ENCODE measurements at places on chromosomes 6 and 20.

DNA sequence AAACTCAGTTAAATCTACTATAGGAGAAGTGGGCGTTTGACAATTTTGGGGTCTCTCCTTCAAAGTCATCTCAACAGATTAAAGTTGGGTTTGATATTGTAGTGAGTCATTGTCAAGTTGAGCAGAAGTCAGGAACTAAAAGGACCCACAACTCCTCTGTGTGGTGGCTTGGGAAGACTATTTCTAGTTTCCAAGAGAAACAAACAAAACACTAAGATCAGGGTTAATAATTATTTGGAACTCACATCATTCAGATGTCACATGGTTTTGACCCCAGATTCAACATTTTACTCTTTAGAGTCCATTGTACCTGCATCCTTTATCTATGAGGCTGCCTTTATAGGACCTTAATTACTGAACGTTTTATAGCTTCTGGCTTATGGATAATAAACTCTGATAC is 45.3 kb upstream of the TINAG start:
- no peak for DNase-seq

DNA sequence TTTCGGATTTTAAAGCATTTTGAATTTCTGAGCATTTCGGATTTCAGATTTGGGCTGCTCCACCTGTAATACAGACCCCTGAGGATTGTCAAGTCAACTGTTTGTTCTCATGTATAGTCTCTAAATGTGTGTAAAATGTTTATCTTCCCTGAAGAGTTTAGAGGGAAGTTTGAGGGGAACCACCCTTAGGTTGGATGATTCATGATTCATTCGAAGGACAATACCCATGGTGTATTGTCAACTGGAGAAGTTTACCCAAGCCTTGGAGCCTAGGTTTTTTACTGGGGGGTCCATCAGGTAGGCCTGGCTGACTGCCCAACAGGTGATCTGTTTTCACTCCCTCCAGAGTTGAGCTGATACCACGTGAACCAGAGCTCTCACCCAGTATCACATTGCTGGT is 18.9 kb downstream of the GSTA4 start:
- no peak for DNase-seq

- DNase-seq = no peak
These were observed 213.5 kb downstream of the MANEA start for GRCh38 chr6:95790787-95791186.

- no peak for DNase-seq
These were observed 50.2 kb downstream of the ARID1B start for GRCh38 chr6:156827382-156827781.

GRCh38 chr6:145003145-145003544 is 718.0 kb downstream of the UTRN start:
- no peak for DNase-seq

DNA sequence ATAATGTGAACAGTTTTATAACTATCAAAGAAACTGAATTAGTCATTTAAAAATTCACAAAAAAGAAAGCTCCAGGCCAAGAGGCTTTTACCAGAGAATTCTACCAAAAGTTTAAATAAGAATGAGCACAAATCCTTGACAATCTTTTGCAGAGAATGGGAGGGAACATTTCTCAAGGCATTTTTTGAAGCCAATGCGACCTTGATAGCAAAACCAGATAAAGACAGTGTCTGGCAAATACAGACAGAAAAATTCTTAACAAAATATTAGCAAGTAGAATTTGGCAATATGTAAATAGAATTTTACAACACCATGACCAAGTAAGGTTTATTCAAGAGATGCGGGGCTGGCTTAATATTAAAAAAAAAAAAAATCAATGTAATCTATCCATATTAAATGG is 41.7 kb downstream of the RNF24 start:
- no peak for DNase-seq

DNA sequence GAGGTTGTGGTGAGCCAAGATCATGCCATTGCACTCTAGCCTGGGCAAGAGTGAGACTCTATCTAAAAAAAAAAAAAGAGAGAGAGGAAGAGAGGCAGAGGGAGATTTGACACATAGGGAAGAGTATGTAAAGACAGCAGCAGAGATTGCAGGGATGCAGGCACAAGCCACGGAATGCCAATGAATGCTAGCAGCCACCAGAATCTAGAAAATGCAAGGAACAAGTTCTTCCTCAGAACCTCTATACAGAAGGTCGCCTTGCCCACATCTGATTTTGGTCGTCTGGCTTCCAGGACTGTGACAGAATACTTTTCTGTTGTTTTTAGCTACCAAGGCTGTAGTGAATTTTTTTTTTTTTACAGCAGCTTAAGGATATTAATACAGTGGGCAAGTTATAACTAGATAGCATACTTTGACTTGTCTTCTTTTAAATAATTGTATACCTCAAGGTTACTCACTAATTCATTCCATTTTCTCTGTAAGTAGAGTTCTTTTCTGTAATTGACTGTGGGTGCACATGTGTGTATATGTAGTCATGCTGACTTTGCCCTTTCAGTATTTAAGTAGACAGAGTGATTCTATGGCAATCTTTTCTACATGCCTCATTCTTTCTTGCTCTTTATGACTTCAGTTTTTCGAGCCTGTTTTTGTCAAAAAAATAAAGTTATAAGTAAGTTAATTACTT is 402.2 kb downstream of the GJA1 start:
- no peak for DNase-seq

GRCh38 chr20:59144179-59144830 is 19.3 kb upstream of the ZNF831 start:
- no peak for DNase-seq

- no peak for DNase-seq
These were observed 126.5 kb upstream of the B3GAT2 start for GRCh38 chr6:71083308-71083820.

DNA sequence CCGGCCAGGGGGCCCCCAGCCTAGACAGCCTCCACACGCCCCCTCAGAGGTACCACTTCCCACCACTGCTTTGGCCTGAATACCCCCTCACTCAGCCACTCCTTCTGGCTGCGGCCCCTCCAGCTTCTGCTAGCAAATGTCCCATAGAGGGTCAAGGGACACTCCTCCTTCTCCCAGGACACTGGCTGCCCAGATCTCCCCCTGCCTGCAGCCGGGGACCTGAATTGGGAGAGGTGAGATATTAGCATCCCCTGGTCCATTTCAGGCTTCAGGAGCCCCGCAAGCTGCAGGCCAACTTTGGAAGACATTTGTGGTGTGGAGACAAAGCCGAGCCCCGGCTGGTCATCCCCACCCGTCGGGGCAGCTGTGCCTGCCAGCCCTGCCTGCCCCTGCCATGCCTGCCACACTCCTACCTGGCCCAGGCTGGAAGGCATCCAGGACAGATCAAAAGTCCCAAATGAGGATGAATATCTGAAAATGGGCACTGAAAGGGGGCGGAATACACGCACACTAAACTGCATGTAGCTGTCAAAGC is 32.5 kb upstream of the FOXC1 start:
- DNase-seq = no peak

DNA sequence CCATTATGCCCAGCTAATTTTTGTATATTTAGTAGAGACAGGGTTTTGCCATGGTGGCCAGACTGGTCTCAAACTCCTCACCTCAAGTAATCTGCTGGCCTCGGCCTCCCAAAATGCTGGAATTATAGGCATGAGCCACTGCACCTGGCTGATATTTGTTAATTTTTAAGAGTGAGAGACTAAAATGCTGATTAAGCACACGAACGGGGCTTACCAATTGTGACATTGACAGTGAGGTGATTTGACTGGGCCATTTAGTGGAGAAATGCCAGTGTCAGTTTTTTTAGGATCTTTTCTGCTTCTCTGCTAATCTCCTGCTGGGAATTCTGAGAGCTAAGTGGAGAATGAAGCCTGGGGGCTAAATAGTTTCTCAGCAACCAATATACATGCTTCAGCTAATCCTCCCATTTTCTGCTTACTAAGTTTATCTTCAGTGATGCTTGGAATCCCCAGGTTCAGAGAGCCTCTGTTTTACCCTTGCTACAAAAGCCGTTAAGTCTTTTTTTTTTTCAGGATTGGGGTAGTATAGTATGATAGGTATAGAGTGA is 9.8 kb upstream of the DEFB123 start:
- no peak for DNase-seq

GRCh38 chr6:30272032-30272431 is 54.7 kb upstream of the TRIM39 start:
- DNase-seq = no peak

DNA sequence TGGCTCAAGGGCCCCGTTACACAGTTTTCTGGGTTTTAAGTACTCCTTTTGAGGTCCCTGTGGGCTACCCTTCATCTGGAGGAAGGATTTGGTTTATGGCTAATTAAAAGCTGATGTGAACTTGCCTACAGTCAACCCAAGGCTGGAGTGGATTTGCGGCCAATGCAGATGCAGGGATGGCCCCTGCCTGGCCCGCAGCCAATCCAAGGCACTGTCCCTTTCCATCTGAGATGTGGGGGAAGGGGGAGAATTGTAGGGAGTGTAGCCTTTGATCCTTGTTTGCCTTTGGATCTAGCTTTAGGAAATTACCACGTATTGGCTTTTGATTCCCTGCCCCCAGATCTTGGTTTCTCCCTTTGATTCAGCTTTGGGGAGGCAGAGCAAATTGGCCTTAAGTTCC is 128.0 kb upstream of the GGTLC1 start:
- DNase-seq = no peak

GRCh38 chr20:24018796-24019195 is 30.2 kb upstream of the GGTLC1 start:
- DNase-seq = no peak

DNA sequence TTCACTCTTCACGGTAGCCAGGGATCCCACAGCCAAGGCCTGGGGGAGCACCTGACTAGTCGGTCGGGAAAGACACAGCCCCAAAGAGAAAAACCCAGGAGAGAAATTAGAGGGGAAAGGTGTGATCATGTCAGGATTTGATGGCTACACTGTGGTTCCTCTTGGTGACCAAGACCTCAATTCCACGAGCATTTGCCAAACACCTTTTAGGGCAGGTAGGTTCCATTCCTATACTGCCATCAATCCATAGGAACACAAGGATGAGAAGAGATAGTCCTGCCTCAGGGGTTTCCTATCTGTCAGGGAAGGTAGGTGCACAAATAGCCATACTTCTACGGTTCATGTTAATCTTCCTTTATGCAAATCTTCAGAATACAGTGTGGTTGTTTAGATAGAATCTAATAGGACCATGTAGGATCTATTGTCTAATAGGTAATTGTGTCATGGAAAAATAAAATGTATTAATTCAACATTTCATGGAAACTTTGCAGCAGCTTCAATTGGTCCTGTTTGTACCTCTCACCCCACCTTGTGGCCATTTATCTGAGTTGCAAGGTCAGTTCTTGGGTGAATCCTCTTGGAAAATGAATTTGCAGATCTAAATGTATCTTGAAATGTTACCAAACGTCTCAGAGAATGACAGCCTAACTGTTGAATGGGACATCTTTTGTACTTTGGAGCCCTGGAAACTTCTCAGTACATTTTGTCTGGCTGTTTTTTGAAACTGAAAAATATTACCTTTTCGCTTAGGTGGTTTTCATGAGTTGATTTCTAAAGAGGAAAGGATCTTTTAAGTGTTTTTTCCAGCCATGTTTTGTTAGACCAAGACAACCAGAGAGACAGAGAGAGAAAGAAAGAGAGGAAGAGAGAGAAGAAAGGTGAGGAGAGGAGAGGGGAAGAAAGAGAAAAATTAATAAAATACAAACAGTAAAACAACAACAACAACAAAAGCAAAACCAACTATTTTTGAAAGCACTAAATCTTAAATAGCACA is 33.7 kb upstream of the IYD start:
- DNase-seq = no peak

- DNase-seq = no peak
These were observed 32.7 kb downstream of the SERPINB6 start for GRCh38 chr6:2938632-2939083.

- DNase-seq = no peak
These were observed 64.3 kb downstream of the ISM1 start for GRCh38 chr20:13285408-13285807.

DNA sequence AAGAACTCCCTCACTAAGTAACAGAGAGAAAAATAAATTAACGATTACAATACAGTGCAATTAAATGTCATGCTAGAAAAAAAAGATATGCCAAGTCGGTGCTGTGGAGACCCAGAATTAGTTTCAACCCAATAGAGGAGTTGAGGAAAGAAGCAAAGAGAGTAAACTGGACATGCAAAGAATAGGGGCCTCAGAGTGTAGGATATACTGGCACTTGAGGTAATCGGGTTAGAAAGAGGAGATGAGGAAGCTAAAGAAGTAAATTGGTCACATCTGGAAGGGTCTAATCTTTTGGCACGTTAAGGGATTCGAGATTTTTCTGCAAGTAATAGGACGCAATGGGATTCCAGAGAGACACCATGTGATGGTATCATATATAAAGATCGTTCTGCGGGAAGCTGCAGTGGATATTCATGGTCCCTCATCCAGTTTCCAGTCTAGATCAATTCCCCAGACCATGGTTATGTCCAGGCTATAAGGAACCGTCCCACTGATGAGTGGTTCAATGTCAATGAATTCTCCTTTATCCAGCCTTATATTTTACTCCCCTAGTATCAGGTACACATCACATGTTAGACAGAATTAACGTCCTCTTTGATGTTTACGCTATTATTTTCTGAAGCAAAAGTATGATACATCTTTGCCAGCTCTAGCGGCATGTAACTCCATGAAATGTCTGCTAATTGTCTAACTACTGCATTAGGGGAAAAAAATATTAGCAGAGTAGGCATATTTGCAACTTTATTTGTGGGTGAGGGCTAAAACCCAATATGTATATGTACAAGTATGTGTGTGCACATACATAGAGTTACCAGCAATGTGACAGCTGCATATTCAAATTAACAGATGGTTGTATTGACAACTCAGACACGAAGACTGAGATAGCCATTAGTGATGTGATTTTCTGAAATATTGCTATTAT is 1.1 kb upstream of the TBC1D32 start:
- DNase-seq = no peak

DNA sequence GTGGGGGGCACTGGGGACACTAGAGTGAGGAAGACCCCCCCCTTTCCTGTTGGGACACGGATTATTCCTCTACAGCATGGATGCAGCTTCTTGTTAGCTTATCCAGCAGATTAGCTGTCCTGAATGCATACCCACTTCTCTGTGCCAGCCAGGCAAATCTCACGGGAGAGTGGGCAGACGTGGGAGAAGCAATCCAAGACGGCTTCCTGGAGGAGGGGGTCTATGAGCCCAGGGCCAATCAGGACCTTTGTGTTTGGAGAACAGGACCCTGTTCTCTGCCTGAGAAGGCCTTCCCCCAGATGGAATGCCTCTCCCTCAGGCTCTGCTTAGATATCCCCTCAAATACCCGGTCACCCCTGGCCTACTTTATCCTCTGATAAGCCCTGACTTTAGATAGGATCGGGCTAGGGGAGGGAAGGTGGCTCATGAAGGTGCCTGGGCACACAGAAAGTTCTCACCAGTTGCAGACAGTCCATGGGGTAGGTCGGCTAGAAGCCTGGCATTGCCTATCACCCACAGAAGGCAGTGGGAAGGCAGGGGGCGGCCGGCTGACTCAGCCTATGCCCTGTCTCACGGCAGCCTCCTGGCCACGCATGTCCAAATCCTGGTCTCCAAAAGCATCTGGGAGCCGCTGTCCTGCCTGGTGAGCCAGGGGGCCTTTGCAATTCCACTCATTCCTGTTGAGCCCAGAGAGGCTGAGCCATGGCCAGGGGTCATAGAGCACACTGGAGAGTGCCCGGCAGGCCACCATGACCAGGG is 34.7 kb downstream of the SUN5 start:
- no peak for DNase-seq
